Epithelial cell of esophagus (primary cell): ENCODE measurements at places on chromosomes 6 and 20.
A peak's percentile ranks its signal among the peaks of the same experiment; 100 is the strongest.

DNA sequence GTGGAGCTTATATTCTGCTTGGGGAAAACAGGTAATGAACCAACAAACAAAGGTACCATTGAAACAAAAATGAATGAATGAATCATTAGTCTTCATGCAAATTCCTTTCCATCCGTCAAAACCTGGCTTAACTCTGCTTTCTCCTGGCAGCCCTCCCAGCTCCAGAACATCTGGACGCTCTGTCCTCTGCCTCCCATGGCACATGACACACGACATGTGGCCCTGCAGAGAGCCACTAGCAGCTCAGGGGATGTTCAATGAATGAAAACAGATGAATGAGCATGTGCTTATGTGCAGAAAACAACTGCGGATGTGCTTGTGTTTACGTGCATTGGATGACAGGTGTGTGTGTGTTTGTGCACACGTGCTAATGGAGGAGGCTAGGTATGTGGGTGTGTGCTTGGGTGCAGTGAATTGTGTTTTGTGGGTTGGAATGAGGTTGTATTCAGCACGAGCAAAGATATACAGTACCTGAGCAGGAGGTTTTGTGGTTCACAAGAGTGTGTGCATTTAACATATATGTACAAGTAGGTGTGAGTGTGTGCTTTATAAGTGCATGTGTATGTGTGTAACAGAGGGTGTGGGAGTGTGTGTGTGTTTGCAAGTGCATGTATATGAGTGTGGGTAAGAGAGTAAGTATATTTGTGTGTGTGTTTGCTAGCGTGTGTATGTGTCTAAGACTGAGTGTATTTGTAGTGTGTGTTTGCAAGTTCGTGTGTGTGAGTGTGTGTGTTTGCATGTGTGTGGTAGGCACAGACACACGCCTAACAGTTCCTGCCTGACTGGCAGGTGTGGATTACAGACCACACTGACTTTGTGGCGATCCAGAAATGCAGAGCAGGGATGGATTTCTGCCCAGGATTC, 374.1 kb upstream of the SULF2 start:
- no peak for DNase-seq

GRCh38 chr6:140744659-140745320, 1370.3 kb upstream of the CITED2 start:
- DNase-seq: peak; percentile 76

GRCh38 chr20:8002056-8002455, 17.5 kb downstream of the TMX4 start:
- DNase-seq: no peak

DNA sequence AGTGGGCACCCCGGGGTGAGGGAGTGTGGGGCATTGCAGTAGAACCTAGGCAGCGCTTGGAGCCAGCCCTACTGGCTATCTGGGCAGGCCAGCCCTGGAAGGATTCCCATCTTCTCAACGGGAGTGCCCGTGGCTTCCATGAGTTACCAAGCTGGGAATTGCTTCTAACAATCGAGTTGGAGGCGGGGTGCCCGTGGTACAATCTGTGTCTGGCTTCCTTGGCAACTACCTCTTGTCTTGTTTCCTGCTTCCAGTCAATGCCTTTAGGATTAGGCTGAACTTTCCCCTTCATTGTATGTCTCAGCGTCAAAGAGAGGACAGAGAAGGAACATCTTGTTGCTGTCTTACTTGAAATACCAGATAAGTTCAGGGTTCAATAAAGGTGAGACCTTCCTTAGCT, 33.3 kb downstream of the PPP1R14C start:
- DNase-seq: peak; percentile 58

- DNase-seq: no peak
Observed at GRCh38 chr6:25960734-25961133, 1.9 kb upstream of the TRIM38 start.

DNA sequence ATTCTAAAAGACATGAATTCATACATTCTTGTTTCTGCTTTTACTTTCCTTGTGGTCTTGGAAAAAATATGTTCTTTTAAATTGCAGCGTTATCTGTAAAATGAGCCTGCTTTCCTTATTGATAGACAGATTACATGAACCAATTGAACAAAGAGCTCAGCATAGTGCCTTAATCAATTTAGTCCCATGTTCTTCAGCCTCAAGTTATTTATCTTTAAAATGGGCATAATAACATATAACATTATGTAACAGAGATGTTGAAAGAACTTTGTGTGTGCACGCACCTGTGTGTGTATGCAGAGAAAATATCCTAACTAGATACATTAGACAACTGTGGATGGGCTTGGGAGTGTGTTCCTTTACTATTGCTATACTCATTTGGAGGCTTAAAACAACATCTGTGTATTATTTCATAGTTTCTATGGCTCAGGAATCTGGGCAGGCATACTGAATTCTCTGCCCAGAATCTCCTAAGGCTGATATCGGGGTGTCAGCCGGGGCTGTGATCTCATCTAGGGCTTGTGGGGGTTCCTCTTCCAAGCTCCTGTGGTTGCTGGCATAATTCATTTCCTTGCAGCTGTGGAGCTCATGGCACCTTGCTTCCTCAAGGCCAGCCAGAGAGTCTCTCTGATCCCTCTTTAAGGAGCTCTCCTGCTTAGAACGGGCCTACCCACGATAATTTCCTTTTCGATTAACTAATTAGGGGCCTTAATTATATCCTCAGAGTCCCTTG, 194.1 kb downstream of the ARID1B start:
- DNase-seq: no peak

GRCh38 chr6:117919775-117920729, 13.0 kb downstream of the SLC35F1 start:
- no peak for DNase-seq

GRCh38 chr6:72420409-72420808, 201.5 kb upstream of the KCNQ5 start:
- no peak for DNase-seq

DNA sequence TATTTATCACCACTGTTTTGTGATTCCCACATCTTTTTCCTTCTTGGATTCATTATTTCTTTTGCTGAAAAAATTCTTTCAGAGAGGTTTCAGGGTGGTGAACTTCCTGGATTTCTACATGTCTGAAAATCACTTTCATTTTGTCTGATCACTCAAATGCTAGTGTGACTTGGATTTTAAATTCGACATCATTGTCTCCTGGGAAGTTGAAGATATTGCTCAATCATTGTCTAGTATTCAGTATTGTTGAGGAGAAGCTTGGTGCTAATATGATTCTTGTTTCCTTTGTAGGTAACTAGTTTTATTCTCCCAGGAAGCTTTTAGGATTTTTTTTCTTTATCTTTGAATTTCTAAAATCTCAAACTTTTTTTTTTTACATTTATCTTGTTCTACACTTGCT, 45.0 kb downstream of the DNAH8 start:
- DNase-seq: no peak

- DNase-seq: peak; percentile 95
Observed at GRCh38 chr6:16711546-16712254, 49.6 kb downstream of the ATXN1 start.

DNA sequence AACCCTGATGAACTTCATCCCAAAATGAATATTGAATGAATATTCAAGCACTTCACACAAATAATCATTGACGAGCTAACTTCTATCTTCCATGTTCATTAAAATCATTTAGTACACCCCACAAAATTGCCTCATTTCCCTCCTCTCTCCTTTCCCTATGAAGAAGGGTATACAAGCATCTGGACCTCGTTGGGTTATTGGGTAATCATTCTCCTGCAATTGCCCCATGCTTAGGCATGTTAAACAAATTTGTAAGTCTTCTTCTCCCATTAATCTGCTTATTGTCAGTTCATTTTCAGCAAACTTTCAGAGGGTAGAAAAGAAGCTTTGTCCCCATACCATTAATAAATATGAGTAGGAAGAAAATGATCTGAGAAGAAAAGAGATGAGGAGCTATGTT, 27.6 kb downstream of the PRKN start:
- no peak for DNase-seq

DNA sequence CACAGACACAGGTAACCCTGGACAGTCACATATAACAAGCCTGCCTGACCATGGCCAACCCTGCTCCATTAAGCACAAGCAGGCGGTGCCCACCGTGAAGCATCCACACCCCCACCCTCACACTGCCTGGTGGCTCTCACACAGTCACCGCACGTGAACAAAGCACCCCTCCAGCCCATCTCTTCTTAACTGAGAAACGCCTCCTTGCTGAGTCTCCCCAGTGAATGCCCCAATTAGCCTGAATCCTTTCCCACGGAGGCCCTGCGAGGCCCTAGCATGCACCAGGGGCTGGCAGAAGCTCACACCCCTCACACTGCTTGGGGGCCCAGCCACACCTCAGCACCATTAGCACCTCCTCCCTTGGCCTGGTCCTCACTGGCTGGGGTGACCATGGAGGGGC, 72.3 kb downstream of the GRM4 start:
- no peak for DNase-seq

DNA sequence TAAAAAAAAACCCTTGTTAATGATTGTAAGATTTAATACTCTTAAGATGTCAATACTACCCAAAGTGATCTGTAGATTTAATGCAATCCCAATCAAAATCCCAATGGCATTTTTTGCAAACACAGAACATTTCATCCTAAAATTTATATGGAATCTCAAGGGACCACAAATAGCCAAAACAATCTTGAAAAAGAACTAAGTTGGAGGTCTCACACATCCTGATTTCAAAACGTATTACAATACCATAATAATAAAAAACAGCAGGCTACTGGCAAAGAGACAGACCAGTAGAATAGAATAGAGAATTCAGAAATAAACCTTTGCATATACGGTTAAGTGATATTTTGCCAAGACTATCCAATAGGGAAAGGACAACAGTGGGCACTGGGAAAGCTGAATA, 331.9 kb upstream of the JARID2 start:
- DNase-seq: no peak

- DNase-seq: no peak
Observed at GRCh38 chr6:161496941-161497340, 223.1 kb upstream of the AGPAT4 start.

DNA sequence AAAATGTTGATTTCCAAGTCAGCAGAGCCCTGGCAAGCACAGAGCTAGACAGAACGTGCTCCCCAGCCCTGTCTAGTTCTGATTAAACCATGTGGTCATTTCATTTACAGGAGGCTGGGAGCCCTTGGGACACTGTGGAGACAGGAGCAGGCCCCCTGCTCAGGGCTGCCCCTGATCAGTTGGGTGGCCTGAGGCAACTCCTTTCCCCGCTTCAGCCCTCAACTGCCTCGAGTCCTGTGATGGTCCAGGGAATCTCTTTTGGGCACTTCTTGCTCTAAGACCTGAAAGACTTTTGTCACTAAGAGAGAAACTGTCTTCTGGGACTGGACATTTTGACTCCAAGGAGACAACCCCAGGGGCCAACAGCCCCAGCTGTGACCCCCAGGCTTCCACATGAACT, 13.5 kb downstream of the DYNLRB1 start:
- DNase-seq: no peak

DNA sequence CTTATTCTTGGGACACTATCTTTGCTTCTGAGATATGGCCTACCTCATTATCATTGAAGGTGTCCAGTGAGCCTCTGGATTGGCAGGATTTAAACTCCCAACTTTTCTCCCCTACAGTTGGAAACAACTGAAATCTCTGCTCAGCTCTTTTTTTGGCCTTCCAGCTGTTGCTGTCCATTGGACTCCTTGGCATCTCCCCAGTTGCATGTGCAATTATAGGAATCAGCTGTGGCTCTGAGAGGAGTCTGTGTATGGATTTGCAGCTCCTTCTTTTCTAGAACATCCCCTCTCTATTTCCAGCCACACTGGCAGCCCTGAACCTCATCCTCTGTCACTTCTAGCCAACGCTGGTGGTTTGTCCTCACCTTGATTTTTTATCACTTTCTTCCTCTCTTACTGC, 21.2 kb downstream of the RAB22A start:
- no peak for DNase-seq

DNA sequence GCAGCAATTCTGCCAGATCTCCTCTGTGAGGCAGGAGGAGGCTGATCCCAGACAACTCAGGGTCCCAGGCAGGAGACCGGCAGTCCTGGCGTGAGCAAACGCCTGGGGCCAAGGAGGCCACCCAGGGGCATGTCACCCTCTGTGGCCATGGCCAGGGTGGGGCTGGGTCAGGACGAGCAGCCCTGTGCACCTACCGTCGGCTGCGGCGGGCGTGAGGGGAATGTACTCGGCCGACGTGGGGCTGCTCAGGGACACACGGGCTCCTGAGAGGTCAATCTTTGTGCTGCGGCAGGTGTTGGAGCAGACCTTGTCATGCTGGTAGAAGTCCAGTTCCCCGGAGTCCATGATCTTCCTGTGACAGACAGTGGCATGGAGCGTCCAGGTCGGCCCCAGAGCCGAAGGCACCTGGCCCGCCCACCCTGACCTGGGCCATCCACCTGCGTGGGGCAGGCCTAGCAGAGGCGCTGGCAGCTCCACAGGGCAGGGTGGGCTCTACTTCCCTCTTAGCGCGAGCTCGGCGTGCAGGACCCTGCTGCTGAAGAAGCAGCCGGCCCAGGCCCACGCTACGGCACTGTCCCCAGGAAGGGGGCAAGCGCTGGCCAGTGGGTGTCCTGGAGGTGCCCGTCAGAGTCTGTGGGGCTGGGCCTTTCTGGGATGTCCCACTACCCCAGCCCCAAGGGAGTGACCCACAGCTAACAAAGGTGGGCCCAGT, 21.5 kb upstream of the HELZ2 start:
- no peak for DNase-seq

GRCh38 chr20:18272451-18272850, 15.9 kb upstream of the ZNF133 start:
- DNase-seq: peak; percentile 26

DNA sequence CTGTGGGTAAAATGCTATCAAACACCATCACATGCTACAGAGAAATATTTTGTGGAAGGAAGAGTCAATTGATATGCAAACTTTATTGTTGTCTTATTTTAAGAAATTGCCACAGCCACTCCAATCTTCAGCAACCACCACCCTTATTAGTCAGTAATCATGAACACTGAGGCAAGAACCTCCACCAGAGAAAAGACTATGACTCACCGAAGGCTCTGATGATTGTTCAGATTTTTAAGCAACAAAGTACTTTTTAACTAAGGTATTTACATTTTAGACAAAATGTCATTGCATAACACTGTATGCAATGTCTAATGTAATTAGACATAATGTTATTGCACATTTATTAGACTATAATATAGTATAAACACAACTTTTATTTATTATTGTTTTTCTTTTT, 26.2 kb upstream of the MMP24 start:
- peak; percentile 91 for DNase-seq

GRCh38 chr6:80142586-80142985, 36.1 kb downstream of the BCKDHB start:
- no peak for DNase-seq

GRCh38 chr20:56350842-56351241, 7.9 kb upstream of the FAM210B start:
- no peak for DNase-seq

GRCh38 chr6:108365478-108365877, 70.6 kb downstream of the AFG1L start:
- DNase-seq: no peak

GRCh38 chr6:91088515-91088914, 501.6 kb upstream of the MAP3K7 start:
- DNase-seq: no peak
